Stimulated activated CD4-positive, alpha-beta T cell treated with anti-CD3 and anti-CD28 coated beads, Interleukin-15, amount 100 ng/mL, for 48 hours (primary cell): ENCODE measurements at places on chromosomes 6 and 20.
A peak's percentile ranks its signal among the peaks of the same experiment; 100 is the strongest.

DNA sequence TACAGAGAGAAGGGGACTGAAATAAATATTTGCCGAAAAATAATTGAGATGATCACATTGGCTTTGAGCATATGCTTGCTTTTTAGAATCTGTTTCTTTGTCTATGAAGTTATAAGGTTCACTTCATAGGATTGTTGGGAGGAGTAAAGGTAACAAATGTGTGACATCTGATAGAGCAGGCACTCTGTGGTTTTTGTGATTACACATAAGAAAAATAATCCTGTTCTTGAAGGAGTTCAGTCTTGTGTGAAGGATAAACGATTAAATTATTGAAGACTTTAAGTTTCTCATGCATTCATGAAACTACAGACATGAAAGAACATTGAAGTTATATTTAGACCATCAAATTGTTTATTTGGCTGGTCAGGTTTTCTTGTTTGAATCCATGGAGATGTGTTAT, 45.0 kb downstream of the QKI start:
- DNase-seq = no peak

DNA sequence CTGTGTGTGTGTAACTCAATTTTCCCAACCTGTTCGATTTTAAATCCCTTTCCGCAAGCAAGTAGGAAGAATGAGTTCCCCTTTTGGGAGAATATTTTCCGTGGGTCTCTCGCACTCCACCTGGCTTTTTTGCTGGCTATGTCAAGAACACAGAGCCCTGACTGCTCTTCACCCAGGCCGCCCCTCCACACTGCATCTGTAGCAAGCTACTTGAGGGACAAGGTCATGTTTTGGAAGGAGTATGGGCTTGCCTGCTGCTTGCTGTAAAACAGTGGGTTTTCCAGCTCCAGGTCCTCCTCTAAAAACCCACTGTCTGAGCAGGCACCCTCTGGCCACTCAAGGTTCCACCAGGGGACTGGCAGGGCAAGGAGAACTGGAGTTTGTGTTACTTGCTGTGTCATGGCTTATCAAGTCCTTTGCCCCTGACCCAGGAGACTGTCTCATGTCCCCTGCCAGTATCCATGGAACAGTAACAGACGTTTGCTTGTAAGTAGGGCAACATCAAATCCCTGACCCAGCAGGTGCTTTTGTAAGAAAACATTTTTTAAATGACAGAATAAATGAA, 35.5 kb upstream of the SYNJ2 start:
- no peak for DNase-seq

DNA sequence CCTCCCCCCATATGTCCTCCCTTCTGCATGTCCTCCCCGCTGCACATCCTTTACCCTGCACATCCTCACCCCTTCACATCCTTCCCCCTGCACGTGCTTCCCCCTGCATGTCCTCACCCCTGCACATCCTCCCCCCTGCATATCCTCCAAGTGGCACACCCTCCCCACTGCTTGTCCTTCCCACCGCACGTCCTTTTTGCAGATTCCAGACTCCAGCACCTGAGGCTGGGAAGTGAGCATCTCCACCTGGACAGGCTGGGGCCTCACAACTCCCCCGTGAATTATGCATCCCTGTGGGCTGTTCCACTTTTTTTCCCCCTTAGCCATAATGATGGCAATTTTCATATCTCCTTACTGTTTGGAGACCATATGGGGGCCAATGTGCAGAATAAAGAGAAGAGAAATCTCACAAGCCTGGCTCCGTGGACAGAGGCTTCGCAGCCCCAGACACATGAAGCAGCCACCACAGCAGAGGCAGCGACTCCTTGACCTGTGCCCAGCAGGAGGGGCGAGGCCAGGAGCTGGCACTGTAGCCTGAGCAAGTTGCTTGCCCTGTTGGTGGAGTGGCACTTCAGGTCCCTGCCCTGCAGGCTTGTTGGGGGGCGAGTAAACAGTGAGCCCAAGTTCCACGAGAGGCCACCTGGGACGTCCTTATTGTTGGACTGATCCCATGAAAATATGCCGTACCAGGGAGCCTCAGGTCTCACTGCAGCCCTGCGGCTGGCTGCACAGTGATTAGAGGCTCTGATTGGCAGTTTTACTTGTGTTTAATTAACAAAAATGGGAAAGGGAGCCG, 113.1 kb downstream of the SYNDIG1 start:
- no peak for DNase-seq

DNA sequence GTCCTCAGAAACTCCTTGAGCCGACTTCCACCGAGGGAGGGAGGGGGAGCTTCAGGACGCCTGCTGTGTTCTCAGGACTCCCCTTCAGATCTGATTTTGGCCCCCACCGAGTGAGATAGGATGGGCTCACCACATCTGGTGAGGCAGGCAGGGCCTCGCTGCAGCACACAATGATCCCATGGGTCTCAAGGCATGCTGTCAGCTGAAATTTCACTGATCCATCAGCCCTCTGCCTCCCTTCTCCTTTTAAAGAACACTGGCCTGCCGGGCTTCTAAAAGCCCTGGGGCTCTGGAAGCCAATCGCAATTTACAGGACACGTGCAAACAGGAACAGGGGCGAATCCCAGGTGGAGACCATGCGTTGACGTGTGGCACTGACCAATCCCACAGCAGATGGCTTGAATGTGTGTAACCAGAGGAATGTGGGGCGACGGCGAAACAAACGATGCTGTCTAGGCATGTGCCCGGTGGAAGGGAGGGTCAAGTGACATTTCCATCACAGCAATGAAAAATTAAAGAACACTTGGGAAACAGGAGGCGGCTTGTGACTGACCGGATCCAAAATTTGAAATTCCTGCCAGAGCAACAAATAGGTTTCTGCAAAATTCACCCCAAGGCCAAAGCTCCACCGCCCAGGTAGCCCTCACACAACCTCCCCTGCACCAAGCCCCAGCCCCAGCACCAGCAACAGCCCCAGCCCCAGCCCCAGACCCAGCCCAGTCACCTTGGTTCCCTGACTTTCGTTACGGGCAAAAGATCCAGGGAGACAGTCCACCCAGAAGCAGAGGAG, 167.1 kb upstream of the ZNF337 start:
- DNase-seq = no peak

DNA sequence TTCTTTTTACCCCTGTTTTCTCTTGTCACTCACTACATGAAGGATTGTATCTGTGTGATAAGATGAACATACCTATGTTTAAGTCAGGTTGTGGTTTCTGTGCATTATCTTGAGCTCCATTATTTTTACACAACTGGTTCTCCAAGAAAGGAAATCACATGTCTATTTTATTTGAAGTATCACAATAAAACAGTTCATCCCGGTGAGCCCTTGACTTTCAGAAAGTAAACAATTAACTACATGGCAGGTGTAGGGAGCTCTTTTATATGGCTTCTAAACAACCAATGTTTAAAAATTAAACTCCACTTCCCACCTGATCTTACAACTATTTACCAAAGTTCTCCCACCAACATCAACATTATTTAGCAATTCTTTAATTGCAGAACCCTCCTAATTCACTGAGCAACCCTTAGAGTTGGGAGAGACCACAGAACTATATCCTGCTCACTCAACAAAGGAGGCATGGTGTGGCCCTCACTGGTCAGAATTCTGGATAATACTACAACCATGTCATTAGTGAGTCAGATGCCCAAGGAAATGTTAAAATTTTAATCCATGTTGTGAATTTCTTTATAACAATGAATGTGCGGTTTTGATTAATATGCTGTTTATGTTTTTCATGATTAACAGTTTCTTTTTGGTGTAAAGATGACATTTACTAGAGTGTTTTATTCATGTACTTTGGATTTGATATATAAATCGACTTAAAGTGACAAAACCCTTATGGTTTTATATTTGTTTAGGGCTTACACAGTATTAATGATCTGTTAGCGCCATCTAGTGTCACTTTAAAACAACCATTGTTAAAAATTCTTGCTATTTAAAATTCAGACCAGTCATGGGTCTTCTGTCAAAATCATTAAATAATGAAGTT, 50.0 kb upstream of the SCGN start:
- no peak for DNase-seq

DNA sequence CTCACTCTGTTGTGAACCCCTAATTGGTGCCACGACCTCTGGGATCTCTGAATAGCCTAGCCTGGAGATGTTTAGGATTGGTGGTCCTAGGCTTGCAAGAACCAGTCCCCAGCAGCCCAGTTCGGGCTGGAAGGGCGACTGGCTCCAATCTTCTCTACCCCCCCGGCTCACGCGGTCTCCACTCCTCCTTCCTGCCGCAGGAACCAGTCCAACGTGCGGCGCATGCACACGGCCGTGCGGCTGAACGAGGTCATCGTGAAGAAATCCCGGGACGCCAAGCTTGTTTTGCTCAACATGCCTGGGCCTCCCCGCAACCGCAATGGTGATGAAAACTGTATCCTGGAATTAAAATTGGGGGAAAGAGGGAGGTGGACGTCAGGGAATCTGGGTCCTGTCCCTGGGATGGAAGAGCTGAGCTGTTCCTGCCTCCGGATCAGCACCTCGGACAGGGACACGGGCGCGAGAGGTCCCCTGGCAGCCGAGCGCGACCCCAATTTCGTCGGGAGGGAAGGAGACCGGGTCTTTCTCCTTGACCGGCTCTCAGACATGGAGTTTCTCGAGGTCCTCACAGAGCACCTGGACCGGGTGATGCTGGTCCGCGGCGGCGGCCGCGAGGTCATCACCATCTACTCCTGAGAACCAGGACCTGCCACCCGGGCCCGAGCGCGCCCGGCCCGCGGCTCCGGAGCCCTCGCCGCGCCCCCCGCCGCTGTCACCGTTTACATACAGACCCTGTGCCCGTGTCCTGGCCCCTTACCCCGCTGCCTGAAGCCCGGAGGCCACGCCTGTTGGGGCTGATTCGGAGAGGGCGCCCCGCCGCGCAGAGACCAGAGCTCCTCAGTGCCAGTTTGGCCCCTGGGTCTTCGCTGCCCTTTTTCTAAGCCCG, 28.2 kb downstream of the SLC12A5 start:
- DNase-seq = no peak

GRCh38 chr20:37992802-37993409, 40.4 kb downstream of the TTI1 start:
- no peak for DNase-seq

DNA sequence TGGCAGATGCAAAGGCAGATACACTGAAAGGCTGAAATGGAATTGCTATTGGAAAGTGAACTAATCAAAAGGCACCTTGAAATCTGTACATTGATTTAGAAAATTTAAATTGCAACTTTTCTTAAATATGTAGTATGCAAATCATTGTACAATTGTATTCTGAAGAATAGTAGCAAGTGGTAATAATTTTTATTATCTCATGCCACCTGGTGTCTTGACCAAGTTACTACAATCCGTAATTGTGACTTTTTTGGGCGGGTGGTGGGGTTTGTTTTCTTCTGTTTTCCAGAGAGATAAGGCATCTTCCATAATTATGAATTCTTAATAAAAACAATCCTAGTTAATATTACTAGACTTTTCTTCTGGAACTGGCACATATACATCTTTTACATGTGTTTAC, 12.5 kb upstream of the BCKDHB start:
- no peak for DNase-seq

GRCh38 chr6:30754631-30755030, 10.3 kb upstream of the IER3 start:
- DNase-seq = no peak

- no peak for DNase-seq
These were observed 59.2 kb upstream of the SLC22A23 start for GRCh38 chr6:3516092-3516491.

GRCh38 chr6:56890683-56891429, 64.1 kb upstream of the BEND6 start:
- DNase-seq = peak; percentile 7

GRCh38 chr6:98824162-98824901, 10.0 kb upstream of the POU3F2 start:
- DNase-seq = no peak

DNA sequence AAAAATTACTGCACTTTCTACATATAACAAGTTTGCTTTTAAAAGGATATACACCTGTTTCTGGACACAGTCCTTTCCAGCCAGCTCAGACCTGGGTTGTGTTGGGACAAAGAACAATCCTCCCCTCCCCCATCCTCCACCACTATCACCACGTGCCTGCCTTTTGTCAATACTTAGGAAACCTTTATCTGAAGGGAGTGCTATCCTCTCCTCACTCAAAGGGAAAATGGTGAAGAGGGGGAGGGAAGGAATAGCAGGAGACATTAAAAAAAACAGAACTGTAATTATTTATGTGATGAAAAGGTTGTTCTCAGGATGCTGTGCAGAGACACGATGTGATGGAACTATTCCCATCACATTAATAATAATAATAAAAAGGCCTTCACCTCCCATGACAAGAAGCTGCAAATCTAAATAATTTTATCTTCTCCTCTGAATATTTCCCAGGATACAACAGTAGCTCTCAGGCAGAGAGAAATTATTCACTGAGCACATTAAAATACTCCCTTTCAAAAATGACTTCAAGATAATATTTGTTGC, 105.5 kb downstream of the NRSN1 start:
- DNase-seq = no peak

DNA sequence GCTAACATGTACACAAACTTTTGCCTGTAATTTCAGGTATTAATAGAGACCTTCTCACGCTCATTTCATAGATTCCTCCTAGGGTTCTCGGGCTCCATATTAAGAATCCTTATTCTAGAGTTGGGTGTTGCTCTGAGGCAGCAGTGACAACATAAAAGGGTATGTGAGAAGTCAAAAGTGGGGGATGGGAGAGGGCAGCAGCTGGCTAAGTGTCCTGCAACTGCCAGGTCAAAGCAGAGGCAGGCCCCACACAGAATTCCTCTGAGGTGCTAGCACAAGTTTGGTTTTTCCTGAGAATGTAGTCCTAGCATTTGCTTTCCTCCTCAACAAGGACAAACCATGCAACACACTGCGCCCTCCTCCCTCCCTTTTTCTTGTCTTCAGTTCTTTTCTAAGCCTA, 4.6 kb downstream of the NSFL1C start:
- no peak for DNase-seq

GRCh38 chr20:38477747-38478146, 5.1 kb downstream of the RALGAPB start:
- no peak for DNase-seq

GRCh38 chr20:57905448-57905847, 195.6 kb upstream of the PMEPA1 start:
- no peak for DNase-seq

DNA sequence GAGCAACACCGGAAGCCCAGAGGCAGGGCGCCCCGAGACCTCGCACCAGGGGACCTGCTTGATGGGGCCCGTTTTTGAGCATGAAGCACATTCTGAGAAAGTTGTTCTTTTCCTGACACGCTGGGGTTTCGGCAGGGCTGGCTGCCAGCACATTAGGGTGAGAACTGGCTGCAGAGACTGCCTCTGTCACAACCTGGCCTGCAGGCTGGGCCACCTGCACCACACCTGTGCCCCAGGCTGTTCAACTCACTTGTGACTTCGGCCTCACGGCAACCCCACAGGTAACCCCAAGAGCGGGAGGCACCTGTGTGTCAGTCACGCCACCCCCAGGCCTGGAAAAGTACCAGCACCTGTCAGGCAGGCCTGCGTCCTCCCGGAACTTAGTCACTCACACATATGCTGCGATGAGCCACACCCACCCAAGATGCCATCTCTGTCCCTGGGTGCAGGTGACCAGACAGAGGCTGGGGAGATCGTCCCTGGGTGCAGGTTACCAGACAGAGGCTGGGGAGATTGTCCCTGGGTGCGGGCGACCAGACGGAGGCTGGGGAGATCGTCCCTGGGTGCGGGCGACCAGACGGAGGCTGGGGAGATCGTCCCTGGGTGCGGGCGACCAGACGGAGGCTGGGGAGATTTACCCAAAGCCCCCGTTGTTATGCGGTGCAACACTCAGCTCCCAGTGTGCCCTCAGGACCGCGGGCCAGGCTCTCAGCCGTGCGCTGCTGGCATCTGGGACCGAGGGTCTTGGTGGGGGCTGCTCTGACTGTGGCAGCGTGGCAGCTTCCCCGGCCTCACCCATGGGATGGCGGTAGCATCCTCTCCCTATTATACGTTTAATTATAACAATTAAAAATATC, 82.5 kb upstream of the BHLHE23 start:
- DNase-seq = no peak

GRCh38 chr6:118882314-118882905, 11.5 kb upstream of the ASF1A start:
- no peak for DNase-seq
